ENCODE measurements at places on chromosomes 11 and 22.

- no peak for DNase-seq
Observed at GRCh38 chr11:10041748-10042446, 252.1 kb downstream of the SBF2 start.

GRCh38 chr11:130580891-130581492 lies 132.5 kb downstream of the ADAMTS15 start:
- no peak for DNase-seq

DNA sequence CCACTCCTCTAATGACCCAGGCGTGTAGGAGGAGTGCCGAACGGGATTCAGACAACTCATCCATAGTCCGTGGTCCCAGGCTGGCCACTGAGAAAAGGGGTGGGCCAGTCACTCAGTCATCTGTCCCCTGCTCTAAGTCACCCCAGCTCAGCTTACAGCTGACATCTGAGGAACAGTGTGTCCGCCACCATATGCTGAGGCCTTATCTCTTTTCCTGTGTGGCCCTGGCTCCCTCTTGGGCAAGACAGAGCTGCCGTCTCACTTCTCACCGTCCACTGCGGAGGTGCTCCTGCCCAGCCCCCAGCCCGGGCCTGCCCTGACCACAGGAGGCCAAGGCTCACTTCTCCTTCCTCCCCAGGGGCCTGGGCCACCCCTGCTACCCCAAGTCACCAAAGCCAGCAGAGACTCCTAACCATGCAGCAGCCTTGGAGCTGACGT lies 6.8 kb downstream of the CCDC86 start:
- DNase-seq, result no peak

GRCh38 chr22:20441631-20442484 lies 4.2 kb upstream of the SCARF2 start:
- DNase-seq, result no peak

DNA sequence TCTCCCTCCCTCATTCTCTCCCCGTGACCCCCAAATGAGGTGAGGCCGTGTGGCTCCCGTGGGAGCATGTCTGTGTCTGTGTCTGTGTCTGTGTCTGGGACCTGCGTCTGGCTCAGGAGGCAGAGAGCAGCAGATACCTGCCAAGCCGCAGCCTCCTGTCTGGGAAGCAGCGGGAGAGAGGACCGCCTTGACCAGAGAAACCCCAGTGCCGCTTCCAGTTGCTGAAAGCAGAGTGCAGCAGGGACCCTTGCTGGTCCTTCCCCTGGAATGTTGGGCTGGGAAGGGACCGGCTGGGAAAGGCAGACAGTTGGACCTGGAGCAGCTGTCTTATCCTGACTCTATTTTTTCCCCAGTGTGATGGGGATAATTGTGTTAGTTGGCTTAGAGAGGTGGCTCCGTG lies 525 bp downstream of the CSDC2 start:
- no peak for DNase-seq

DNA sequence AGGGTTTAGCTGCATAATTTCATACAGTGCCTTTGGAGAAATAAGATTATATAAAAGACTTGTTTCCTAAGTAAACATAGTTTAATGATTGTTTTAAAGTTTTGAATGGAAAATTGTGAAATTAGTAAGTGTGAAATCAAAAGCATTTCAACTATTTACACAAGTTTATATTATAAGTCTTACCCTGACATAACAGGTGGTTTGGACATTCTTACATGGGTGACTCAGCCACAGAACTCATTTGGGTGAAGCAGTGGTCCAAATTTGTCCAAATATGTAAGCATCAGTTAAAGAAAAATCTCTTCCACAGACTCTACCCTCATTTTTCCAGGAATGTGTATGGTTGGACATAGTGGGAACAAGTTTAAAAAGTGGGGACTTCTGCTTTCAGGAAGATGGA lies 68.0 kb downstream of the USP47 start:
- DNase-seq, result no peak

- DNase-seq, result no peak
Observed at GRCh38 chr11:123302751-123303195, 107.7 kb upstream of the CLMP start.

Measured in activated T-cell treated with anti-CD3 and anti-CD28 coated beads for 48 hours (primary cell).